Stimulated activated CD4-positive, alpha-beta T cell treated with anti-CD3 and anti-CD28 coated beads, Interleukin-4, amount 100 ng/mL, for 1 hour (primary cell): ENCODE measurements at places on chromosomes 2 and 18.

- DNase-seq, result no peak
These were observed 68.8 kb downstream of the CLHC1 start for GRCh38 chr2:55163274-55163721.

DNA sequence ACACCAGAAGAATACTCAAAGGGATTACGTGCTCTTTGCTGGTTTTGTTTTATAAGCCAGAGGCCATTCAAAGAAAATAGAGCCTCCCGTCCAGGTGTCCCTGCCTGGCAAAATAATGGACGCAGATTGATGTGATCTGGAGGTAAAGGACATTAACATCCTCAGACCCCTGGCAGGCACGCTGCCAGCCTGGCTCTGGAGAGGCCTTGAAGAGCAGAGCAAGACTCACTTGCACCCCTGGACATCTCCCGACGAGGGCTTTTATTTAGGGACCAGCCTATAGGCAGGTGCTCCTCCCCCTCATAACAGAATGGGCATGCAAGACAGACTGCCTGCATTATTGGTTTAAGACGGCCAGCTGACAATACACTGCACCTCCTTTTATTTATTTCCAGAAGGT is 291.3 kb downstream of the BCL11A start:
- DNase-seq, result no peak

DNA sequence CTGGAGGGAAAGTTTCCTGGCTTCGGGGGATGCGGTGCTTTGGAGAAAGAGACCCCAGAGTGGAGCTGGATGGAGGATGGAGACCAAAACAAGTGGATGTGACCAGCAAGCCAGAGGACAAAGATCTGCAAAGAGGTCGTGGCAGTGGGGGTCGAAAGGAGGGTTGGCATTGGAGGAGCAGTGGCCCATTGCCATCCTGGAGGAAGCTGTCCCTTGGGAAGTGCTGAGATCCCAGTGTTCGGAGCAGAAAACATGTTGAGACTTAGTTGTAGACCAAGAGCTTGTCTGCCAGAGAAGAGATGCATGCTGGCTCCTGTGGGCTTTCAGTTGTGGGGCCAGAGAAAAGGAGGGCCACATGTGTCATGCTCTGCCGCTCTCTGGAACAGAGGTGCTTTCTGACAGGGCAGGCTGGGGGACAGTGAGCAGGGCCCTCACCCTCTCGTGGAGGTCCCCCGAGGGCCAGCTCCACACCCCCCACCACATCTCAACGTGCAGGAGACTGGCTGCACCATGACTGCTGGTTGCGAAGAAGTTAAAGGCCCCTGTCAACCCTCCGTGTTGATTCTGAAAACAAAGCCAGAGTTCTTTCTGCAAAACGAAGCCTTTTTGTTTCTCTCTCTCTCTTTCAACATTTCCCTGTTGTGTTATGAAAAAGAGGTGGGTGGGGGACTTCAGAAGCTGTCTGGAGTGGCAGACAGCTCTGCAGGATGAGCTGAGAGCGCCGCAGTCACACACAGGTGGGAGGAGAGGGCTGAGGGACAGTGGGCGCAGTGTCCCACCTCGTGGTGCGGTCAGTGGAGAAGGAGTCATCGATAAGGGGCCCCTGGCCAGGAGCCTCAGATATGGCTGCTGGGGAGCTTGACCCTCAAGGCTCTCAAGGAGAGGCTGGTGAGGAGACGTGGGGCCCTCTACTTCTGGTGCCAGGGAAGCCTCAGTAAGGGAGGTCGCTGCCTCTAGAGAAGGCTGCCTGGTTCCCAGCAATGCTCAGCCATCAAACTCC is 77.6 kb upstream of the BCL2L11 start:
- DNase-seq, result peak; percentile 46

DNA sequence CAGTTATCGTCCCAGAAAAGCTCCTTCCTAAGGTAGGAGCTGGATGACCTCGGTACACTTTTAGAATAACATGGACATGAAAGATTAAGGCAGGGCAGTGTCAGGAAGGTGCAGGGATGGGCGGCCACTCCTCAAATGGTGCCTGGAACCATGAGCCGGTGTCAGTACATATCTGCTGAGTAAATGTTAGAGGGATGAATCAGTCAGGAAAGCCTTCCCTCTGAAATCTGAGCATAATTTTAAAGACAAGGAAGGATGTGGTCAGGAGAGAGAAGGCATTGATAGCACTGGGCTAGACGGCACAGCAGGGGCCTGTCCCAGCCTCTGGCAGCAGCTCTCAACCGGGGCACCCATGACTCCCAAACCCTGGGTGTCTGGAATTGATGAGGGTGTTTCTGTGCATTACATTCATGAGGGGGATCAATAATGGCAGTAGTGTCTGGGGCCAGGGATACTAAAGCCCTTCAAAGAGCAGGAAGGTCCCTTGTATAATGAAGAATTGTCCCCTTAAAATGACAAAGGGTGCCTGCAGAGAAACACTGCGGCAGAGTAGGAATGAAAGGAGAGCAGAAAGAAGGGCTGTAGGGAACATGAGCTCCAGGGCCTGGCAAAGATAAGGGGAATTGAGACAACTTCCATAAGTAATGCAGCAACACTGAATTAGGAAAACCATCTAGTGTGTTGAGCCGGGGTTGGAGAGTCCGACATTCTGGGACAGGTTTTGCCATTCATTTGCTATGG is 162.3 kb upstream of the REV1 start:
- no peak for DNase-seq

GRCh38 chr2:233846387-233847247 is 7.7 kb downstream of the HJURP start:
- no peak for DNase-seq

DNA sequence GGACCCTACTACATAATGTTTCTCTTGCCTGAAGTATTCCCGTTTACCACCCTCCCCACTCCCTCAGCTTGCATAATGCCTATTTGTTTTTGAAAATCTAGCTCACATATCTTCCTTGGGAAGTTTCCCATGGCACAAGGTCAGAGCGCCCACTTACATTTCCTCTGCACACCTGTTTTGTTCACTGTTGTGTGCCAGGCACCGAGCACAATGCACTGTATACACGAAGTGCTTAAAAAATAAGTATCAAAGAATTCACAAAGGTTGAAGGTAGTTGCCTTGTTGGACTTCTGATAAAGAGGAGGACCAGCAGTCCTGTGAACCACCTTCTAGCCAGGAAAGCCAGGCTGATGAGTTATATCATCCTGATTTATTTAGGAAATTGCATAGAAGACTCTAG is 16.8 kb upstream of the RHOB start:
- no peak for DNase-seq

GRCh38 chr18:49094979-49095632 is 144.3 kb upstream of the SMAD7 start:
- no peak for DNase-seq

GRCh38 chr2:238242731-238243495 is 3.1 kb upstream of the HES6 start:
- no peak for DNase-seq

- DNase-seq, result peak; percentile 68
These were observed 472 bp downstream of the CNOT11 start for GRCh38 chr2:101253013-101253702.

- DNase-seq, result no peak
These were observed 72.7 kb upstream of the PPP1CB start for GRCh38 chr2:28678944-28679343.

GRCh38 chr2:226916669-226917068 is 80.8 kb downstream of the RHBDD1 start:
- DNase-seq, result no peak

DNA sequence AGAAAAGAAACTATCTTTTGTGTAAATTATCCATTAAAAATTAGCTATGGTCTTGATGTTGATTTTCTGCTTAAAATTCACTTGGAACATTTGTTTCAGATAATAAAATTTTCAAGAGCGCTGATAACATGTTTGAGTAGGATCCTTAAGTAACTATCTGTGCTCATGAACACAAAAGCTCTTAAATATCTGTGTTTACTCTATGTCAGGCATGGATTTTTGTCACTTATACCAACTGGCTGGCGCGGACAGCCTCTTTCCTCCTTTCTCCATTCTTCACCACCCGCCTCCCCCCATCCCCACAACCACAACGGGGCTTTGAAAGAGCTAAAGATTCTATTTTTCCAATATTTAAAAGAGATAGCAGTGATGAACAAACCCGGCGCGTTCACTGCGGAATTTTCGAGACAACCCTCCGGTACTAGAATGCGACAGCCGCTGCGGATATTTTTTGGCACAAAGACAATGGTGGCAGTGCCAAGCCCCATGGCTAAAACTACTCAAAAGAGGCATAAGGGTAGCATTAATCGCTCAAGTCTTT is 181.5 kb downstream of the TCF4 start:
- no peak for DNase-seq

DNA sequence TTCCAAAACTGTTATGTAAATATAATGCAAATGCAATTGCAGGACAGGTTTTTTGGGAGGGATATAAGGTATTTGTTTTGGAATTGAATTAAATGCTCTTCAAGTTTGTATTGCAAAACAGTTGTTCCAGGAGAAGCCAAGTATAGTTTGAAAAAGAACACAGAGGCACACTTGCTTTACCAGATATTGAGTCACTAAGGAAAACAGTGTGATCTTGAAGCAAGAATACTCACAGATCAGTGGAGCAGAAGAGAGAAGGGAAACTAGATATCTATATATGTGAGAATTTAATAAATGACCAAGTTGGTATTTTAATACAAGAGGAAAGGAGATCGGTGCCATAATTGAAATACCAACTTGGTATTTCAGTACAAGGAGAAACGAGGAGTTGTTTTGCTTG is 178.9 kb downstream of the CAPN13 start:
- no peak for DNase-seq

DNA sequence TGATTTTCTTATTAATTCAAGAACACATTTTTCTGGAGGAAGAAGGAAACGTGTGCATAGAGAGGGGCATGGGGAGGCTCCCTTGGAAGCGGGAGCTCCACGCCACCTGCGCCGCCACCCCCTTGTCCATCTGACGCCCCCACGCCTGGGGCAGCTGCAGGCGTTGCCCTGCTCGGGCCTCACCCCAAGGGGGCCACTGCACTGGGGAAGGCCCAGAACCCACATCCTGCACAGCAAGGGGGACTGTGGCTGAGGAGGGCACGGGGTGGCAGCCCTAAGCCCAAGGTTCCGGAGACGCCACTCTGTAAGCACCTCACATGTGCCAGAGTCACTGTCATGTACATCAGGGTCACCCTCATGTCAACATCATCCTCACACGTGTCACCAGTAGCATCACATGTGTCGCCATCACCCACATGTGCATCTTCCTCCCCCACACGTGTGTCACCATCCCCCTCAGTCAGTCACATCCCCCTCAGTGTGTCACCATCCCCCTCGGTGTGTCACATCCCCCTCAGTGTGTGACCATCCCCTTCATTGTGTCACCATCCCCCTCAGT is 486.7 kb upstream of the SALL3 start:
- DNase-seq, result no peak

DNA sequence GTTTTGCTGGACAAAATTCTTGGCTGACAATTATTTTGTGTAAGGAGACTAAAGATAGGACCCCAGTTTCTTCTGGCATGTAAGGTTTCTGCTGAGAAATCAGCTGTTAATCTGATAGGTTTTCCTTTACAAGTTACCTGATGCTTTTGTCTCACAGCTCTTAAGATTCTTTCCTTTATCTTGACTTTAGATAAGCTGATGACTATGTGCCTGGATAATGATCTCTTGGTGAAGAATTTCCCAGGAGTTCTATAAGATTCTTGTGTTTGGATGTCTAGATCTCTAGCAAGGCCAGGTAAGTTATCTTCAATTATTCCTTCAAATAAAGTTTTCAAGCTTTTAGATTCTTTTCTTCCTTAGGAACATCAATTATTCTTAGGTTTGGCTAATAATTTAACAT is 534.8 kb upstream of the LRRTM4 start:
- no peak for DNase-seq

DNA sequence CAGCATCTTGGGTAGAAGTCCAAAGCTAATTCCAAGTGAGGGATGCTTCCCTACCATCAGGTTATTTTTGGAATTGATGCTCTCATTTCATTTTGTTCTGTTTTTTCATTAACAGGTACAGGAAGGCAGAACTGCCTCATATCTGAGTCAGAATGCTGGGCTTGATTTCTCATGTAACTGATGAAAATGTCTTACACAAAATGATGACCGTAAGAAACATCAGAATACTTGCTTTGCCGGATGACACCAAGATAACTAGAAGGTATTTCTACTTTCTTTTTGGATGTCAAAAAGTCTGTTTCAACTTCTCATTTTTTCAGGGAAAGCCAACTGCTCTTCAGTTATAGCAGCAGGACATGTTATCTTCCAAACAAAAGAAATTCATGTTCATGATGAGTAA is 62.6 kb downstream of the ETAA1 start:
- DNase-seq, result no peak

- no peak for DNase-seq
These were observed 106.4 kb downstream of the ZAP70 start for GRCh38 chr2:97819754-97820153.

GRCh38 chr2:140128909-140129308 is 1348.7 kb upstream of the NXPH2 start:
- no peak for DNase-seq

GRCh38 chr18:5457462-5457957 is 86.3 kb downstream of the EPB41L3 start:
- no peak for DNase-seq

- no peak for DNase-seq
These were observed 2.5 kb downstream of the SP100 start for GRCh38 chr2:230418341-230419016.

DNA sequence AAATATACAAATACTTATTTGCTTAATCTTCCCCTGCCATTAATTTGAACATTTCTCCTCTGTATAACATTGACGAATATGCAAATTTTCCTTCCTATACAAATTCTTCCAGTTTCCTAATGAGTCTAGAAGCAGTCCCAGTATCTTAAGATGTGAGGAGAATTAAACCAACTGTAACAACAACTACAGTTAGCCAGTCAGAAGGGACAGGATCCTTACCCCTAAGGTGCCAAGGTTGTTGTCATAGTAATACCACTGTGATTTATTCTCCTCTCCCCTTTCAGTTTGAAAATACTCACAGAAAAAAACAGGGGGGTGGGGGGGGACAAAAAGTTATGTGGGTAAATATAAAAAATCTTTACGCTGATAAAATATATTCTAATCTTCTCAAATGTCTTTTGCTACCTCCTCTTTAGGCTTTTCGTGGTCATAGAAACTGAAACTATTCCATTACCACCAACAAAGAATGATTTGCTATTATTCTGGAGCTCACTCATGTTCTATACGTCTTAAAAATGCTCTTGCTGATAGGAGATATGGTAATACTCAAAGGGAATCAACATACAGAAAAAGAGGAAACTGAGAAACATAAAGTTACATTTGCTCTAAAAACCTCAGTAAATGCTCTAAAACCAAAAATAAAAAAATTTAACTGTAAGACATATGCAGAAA is 107.6 kb downstream of the MEMO1 start:
- DNase-seq, result no peak

GRCh38 chr2:30974092-30974491 is 164.1 kb downstream of the GALNT14 start:
- DNase-seq, result no peak

GRCh38 chr2:19802086-19802841 is 99.5 kb downstream of the TTC32 start:
- DNase-seq, result no peak
